T-cell (primary cell): ENCODE measurements at places on chromosomes 13 and 19. TPM values are rescaled to one million over a fixed set of nuclear protein-coding genes. Genes with fewer than 3 reads are reported as not detected.

The GNG8 gene
- not detected for total RNA-seq

The ZNF225 gene
- total RNA-seq: 10.6 TPM

The HCST gene
- total RNA-seq: 165 TPM

The LAIR1 gene
- total RNA-seq: 59.3 TPM

The ZNF358 gene
- total RNA-seq: 8.5 TPM

The NDUFA13 gene
- 188 TPM for total RNA-seq

The KLK12 gene
- total RNA-seq: not detected

The FAM124A gene
- not detected for total RNA-seq

The CLEC11A gene
- total RNA-seq: 3.7 TPM

The HIPK4 gene
- total RNA-seq: 0.16 TPM

The TNNT1 gene
- not detected for total RNA-seq

The TSEN34 gene
- 10.6 TPM for total RNA-seq

The PRSS57 gene
- total RNA-seq: 1.9 TPM

The PLPP2 gene
- total RNA-seq: 2.2 TPM

The AZU1 gene
- total RNA-seq: 0.38 TPM
